ENCODE measurements at places on chromosomes 7 and 10. TPM values are rescaled to one million over a fixed set of nuclear protein-coding genes. Genes with fewer than 3 reads are reported as not detected.
A peak's percentile ranks its signal among the peaks of the same experiment; 100 is the strongest.

DNA sequence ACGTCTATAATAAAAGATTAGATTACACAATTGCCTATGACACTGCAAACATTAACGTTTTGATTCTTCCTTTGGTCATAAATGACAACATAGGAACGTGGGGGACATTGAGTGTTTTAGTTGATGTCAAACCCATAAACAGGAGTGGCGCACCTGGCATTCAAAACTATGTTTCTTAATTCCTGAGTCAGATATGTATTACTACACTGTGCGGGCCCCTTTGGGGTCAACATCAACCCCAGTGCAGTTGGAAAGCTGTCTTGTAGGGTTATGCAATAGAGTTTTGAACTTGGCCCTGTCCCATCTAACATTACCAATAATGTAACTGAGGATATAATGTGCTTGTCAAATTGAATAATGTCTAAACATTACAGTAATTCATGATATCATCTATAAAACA lies 156.5 kb downstream of the CSTF2T start:
- DNase-seq, result no peak

DNA sequence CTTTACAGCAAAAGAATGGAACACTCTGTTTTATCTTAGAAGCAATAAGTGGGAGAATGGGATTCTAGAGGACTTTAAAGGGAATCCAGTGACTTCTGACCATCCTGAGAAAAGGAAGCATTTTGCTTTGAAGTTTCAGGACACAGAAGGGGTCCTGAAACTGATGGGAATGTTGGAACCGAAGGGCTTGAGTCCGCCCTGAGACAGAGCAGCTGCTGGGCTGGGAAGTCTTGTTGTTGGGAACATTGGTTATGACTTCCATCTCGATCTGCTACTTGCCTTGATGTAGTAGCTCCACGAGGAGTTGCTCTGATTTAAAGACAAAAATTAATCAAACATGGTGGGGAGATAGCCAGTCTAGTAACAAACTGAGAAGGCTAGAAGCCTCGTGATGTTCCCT lies 177.6 kb downstream of the JCAD start:
- no peak for DNase-seq

- DNase-seq, result no peak
Measured at GRCh38 chr10:102673236-102673818, 29.0 kb downstream of the TRIM8 start.

GRCh38 chr7:155206318-155207020 lies 91.2 kb upstream of the INSIG1 start:
- DNase-seq, result peak; percentile 54

- no peak for DNase-seq
Measured at GRCh38 chr10:128429835-128430513, 303.8 kb upstream of the MKI67 start.

Gene CRTAC1
- total RNA-seq, result not detected

GRCh38 chr10:75643944-75644692 lies 212.7 kb downstream of the LRMDA start:
- DNase-seq, result no peak

DNA sequence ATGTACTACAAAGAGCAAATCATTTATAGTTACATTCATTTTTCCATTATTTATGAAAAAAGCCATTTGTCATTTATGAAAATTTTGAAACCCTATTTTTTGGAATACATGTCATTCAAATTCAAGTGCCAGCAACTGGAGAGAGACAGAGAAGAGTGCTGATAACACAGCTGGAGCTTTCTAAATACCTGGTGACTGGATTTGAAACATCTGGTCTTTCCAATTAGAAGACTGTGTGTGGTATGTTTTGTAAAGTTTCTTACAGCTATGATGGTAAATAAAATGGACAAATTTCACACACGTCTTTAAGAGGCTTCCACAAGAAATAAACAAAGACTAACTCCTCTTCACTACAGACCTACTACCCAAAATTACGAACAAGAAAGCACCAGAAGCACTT lies 56.8 kb downstream of the CHCHD3 start:
- no peak for DNase-seq

DNA sequence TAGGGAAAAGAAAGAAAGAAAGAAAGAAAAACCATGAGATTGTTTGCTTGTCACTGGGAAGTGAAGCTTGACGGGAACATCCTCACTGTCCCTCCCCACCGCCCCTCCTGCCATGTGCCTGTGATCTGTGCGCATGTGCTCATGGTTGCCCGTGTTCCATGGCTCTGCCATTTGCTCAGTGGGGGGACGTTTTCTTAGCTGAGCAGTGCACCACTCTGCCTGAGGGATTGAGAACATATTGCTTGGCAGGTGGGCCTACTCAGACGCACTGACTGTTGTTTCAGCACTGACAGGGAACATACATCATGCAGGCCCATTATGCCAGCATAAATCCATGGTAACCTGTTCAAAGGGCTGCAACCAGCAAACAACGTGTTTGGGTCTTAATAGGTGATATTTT lies 747.9 kb upstream of the GALNT17 start:
- no peak for DNase-seq
